Right cardiac atrium (tissue), 5 donors: ENCODE measurements at places on chromosomes 12 and 14.

DNA sequence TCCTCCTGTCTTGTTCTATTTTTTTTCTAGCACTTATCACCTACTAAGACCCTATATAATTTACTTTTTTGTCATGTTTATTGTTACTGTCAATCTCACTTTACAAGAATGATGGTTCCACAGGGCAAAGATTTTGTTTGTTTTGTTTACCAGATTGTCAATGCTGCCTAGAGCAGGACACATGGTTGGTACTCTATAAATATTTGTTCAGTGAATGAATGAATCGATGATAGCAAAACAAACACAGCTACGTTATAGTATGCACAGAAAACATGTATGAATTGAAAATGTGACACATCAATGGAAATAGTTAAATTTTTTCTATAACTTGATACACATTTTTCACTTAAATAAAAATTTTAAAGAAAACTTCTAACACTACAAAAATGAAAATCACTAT lies 67.1 kb upstream of the KRR1 start:
- no peak for DNase-seq

- no peak for DNase-seq
These were observed 83.4 kb upstream of the NTF3 start for GRCh38 chr12:5348491-5348890.

- no peak for DNase-seq
These were observed 56.8 kb downstream of the SSH1 start for GRCh38 chr12:108800591-108800990.

DNA sequence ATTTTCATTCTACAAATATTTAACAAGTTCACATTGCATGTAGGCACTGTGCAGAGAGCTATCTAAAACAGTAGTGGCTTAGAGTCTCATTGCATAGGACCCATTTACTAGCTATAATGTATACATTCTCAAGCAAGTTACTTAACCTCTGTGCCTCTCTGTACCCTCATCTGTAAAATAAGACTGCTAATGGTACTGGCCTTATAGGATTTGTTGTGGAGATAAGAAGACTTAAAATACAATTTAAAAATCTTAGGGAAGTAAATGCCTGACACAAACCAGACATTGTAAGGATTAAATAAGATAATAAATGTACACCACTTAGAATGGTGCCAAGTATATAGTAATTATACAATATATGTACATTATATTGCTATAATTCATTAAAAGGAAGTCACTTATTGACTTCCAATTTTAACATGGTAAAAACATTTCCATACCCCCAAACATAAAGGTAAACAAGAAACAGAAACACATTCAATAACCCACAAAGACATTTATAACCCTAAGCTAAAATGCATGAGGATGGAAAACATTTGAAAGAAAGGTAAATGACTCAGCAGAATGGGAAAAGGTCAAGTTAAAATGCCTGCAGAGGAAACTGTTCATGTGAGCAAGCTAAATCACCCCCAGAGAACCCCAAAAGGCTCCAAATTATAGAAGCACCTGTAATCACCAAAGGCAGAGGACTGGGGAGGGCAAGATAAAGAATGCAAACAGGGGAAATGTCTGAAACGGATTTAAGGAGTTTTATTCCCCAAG lies 30.8 kb downstream of the RPS6KA5 start:
- DNase-seq, result no peak

DNA sequence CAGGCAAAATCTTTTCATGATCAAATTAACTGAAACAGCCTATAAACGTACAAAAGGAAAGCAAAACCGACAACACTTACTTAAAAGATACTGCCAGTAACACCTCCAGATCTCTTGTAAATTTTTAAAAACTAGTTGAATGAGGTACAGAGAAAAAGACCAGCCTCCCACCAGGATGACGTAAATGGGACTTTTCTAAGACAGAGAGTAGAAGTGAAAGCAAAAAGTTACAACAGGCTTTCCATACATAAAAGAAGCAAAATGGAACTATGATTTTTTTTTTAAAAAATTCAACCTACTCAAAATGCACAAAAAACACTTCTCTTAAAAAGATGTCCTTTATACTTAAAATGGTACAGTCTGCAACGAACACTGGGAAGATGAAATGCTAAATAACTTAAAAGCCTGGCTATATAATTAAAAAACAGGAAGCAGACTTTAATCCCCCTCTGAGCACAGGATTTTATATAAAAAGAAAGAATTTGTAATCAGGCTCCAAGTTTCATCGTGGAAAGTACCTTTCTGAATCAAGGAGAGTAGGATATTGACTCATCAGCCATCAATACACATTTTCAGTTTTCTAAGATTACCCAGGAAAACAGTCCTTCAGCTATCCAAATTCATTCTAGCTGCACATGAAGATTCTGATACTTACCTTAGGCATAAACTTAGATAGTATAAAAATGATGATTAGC lies 14.2 kb upstream of the MYO1A start:
- DNase-seq, result no peak

DNA sequence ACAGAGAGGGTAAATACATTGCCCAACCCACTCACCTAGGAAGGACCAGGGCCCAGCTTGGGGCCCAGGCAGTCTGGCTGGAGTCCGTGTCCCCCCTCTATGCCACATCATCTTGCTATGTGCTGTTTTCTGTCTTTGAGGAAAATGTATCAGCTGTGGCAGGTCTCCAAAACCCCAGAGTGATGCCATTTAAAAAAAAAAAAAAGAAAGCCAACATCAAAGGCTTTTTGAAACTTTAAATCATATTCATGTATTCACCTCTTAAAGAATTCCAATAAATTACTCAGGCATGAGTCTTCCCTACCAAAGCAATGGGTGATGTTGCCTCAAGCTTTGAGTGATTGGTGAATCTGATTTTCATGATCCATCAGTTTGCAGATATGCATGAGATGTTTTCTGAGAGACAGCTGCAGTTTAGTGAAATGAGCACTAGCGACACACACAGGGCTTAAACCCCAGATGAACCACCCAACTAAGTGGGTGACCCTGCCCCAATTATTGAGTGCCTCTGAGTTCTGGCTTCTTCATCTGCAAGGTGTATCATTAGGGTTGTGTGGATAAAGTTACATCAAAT lies 6.1 kb downstream of the KRT81 start:
- no peak for DNase-seq

DNA sequence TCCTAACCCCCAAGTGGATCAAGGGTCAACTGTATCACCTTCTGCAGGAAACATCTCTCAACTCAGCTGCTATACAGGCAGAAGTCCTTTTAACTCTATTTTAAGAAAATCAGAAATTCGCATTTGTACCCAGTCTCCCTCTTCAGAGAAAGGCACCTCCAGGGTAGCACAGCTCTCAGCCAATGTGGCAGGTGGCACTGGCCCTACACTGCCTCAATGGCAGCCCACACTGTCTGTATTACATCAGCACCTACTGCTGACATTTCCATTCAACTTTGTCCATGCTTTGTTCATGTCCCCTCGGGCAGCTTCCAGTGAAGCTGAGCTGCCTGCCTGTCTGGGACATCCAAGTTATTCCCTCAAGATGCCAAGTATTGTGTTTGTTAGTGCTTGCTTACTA lies 8.8 kb downstream of the SPTSSA start:
- no peak for DNase-seq

GRCh38 chr14:90042496-90043252 lies 19.1 kb upstream of the KCNK13 start:
- no peak for DNase-seq

- DNase-seq, result no peak
These were observed 11.8 kb downstream of the SERPINA3 start for GRCh38 chr14:94623856-94624499.

DNA sequence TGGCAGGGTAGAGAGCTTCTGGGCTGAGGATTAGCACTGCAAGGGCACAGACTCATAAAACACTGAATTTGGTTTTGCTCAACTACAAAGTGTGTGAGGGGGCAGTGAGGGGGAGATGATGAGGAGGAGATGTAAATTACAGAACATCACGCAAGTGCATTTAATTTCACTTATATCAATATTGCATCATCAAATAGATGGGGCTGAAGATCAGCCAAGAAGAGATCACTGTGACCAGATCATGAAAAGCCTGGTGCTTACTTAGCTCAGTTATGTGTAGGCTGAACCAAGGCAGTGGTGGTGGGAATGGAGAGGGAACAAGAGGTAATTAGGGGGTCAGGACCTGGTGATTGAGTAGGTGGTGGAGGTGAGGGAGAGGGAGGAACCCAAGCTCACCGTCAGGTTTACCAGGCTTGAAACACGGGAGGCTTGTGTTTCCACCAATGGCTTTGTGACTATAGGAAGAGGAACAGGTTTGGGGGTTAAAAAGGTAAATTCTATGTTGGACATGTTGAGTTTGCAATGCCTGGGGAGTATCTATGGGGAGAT lies 11.3 kb downstream of the FOS start:
- no peak for DNase-seq

DNA sequence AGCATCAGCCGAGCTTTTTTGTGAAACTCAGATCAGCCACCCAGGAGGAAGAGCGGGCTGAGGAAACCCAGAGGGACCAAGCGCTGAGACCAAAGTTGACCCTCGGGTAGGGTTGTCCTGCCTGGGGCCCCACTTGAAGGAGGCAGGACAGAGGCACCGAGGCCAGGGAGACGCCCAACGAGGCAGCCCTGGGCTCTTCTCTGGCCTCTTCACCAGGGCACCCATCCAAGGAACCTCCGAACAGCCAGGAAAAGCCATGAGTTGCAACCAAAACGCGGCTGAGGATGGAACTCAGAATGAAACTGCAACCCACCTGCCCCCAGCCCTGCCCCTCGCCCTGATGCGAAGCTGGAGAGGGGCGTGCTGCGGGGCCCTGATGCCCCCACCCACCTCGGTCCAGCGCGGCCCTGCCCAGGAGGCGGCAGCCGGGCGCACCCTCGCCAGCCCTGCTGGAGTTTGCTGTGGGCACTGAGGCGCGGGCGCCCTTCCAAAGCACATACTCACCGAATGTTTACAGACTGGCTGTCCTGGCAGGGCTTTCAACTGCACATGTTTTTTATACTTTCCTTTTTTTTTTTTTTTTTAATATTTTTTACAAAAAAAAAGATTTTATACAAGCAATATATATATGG lies 41.9 kb downstream of the JDP2 start:
- no peak for DNase-seq

DNA sequence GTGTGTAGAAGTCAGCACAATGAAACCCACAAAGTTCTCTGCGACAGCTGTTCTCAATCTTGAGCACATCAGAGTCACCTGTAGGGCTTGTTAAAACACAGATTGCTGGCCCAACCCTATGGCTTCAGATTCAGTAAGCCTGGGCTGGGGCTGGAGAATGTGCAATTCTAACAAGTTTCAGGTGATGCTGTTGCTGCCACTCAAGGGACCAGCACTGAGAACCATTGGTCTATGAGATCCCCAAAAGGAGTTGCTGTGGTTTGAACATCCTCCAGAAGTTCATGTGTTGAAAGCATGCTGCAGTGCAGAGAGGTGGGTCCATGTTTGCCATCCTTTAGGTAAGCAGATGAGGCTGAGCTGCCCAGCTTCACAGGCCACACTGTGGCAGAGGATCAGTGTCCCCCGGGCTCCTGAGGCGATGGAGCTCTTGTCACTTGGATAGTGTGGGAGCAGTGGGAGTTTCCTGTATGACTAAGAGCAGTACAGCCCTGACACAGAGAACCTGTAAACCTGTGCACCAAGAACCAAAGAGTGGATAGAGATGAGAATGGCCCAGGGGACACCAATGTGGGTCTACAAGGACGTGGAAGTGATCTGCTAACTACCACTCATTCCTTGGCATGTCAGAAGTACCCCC lies 8.0 kb upstream of the RTRAF start:
- DNase-seq, result no peak

- no peak for DNase-seq
These were observed 30.5 kb downstream of the RASAL1 start for GRCh38 chr12:113104953-113105510.

DNA sequence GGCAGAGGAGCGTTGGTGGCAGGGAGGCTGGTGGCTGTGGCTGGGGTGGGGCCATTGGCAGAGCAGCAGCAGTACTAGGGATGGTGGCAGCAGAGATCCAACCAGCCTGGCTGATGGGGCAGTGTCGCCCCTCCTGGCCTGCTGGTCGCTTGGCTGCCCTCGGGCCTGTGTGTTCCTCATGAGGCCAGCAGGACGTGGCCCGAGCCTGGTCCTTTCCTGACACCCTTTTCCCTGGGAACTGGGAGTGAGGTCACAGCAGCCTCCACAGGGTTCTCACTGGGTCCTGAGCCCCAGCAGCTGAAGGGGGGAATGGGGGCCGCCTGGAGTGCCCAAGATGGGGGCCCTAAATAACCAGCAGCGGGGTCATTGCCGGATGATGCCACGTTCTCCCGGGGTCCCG lies 46.1 kb downstream of the KIF26A start:
- no peak for DNase-seq

- no peak for DNase-seq
These were observed 185.0 kb upstream of the NRXN3 start for GRCh38 chr14:77985211-77985615.

GRCh38 chr12:20144341-20144740 lies 224.0 kb upstream of the PDE3A start:
- no peak for DNase-seq

DNA sequence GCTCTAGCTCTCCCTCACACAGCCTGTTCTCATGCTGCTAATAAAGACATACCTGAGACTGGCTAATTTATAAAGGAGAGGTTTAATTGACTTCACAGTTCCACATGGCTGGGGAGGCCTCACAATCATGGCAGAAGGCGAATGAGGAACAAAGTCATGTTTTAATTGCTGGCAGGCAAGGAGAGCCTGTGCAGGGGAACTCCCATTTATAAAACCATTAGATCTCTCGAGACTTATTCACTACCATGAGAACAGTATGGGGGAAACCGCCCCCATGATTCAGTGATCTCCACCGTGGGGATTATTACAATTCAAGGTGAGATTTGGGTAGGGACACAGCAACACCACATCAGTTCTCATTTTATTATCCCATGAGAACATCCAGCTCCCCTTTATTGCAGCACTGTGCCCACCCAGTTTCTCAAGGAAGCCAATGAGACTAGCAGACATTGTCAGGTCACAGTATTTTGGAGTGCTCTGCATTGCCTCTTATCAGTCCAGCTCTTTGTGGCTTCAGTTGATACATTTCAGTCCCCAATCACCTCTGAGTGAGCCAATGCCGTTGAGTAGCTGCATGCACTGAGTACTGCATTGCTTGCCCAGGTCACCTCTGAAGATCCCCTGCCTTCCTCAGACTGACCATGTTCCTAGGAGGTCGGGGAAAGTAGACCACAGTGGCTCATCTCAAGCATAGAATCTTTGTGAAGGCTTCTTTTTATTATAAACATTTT lies 131.2 kb downstream of the CRADD start:
- DNase-seq, result no peak

DNA sequence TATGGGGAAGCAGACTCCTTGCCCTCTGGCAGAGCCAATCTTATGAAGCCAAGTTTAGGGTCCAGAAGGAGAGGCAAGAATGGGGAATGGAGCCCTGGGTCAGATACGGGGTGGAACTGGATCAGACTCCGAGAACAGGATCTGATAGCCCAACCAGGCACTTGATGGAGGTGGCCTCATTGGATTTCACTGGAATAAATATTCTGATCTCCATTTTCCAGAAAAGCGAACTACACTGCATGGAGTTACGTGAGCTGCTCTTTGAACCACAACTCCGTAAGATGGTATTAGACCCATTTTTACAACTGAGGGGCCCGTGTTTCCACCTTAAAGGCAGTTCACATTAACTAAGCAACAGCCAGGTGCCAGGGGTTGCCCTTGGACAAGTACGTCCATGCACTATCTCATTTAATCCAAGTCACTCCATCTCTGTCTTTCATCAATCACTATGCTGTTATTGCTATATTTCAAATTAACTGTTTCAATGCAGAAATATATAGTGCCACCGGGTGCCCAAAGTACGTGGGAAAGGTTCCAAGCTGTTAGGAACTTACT lies 155.2 kb downstream of the BCL11B start:
- DNase-seq, result no peak

GRCh38 chr12:21659383-21659782 lies 1.7 kb upstream of the LDHB start:
- DNase-seq, result no peak

GRCh38 chr14:90280096-90280495 lies 23.7 kb downstream of the PSMC1 start:
- DNase-seq, result no peak
